ENCODE measurements at places on chromosomes 16 and 17. TPM values are rescaled to one million over a fixed set of nuclear protein-coding genes. Genes with fewer than 3 reads are reported as not detected.

DNA sequence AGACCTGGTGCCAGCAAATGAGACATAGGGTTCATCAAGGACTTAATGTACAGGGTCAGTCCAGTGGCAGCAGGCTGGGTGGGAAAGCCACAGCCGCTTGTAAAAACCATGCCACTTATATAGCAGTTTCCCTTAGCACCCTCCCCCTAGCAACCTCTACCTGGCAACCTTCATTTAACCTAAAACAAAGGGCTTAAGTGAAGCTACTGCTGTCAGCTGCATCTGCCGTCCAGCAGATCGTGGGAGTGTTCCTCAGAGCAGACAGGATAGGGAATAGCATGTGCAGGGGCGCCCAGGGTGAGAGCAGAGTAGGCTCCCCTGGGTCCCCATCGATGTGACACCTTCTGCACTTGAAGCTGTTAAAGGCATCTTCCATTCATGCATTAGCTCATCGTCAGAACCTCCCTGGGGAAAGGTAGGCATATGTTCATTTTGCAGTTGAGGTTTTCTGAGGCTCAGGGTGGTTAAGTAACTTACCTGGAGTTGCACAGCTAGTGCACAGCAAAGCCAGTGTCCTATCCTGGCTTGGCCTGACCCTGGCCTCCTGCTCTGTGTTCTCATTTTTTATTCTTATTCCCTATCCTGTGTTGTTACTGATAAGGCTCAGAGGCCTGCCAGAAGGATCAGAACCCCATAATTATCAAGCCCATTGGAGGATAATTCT lies 112.5 kb downstream of the SOCS1 start:
- no peak for DNase-seq

DNA sequence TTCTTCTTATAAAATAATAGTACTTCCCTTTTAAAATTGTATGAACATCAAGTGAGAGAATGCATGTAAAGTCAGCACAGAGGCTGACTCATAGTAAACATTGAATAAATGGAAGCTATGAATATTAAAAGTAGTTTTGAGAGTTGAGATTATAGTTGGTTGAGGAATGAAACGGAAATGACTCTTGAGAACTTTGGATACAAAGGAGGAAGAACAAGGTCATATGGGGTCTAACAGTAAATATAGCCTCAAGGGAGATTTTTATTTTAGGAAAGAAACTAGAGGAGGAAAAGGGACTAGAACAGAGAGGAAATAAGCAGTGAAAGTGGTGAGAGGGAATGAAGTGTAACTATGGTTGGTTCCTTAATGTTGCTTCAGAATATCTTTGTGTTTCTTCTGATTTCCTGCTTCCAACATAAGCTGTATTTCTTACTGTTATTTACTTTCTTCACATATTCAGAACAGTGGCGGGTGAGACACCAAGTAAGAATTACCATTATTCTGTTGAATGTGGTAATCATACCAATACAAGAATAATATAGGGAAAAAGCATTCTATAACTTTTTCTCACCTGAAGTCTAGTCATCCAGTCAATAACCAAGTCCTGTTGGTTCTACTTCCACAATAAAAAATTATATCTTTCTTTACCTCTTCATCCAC lies 165.1 kb downstream of the CHD9 start:
- no peak for DNase-seq

The RASL10B gene
- 19.2 TPM for total RNA-seq

The SOX8 gene
- 5.1 TPM for total RNA-seq

The KRT20 gene
- not detected for total RNA-seq
